Activated T-helper 1 cell treated with anti-CD3 and anti-CD28 coated beads, Interleukin-12 subunit alpha, Interleukin-12 subunit beta, Interleukin-2, Interleukin-4 antibody, amounts not matched to agents 30 ng/mL and 10 ng/mL and 1 ng/mL, durations not matched to agents 14 hours and 24 hours and 36 hours (primary cell): ENCODE measurements at places on chromosomes 6 and 20. TPM values are rescaled to one million over a fixed set of nuclear protein-coding genes. Genes with fewer than 3 reads are reported as not detected.

Gene MOXD1
- 0.27 and 0.29 TPM in 2 replicates for total RNA-seq

DNA sequence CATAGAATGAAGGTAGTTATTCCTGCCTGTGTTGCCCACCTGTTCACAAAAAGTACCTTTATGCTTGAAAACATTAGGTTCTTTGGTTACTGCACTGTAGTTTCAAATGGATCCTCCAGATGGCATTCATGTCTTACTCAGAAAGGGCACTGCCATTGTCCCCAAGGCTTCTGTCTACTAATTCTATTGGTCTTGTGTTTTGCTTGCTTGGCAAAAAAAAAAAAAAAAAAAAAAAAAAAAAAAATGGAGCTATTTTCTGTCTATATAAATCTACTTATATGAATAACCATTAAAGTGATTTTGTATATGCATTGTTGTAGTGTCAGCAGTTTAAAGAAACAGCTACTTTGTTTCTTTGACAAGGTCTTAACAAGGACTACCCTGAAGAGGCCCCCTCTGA, 12.7 kb upstream of the EFHC1 start:
- H3K4me1 ChIP-seq, result no peaks in the 10 kb centered on the region
- peaks cover 3% of the 10 kb centered on the region for H3K27me3 ChIP-seq
- no peak for DNase-seq
- peaks cover 5% of the 10 kb centered on the region for H3K36me3 ChIP-seq

DNA sequence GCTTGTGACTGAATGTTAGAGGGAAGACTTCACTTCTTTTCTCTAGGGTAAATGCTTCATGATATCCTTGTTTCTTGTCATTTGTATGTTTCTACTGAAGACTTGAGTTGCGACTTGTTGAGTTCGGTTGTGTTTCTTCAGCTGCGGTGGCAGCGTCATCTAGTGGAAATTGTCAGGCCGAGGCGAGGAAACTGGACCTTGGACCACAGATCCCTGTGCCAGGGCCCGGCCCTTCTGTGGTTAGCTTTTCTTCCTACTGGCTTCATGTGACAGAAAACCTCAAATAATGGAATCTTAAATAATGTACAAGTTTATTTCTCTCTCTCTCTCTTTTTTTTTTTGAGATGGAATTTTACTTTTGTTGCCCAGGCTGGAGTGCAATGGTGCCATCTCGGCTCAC, 12.4 kb downstream of the MTHFD1L start:
- no peak overlapping the region for H3K27ac ChIP-seq
- peaks cover 29% of the 10 kb centered on the region for H3K36me3 ChIP-seq
- H3K4me3 ChIP-seq, result no peak overlapping the region
- peaks cover 28% of the 10 kb centered on the region for H3K4me1 ChIP-seq
- DNase-seq, result no peak

DNA sequence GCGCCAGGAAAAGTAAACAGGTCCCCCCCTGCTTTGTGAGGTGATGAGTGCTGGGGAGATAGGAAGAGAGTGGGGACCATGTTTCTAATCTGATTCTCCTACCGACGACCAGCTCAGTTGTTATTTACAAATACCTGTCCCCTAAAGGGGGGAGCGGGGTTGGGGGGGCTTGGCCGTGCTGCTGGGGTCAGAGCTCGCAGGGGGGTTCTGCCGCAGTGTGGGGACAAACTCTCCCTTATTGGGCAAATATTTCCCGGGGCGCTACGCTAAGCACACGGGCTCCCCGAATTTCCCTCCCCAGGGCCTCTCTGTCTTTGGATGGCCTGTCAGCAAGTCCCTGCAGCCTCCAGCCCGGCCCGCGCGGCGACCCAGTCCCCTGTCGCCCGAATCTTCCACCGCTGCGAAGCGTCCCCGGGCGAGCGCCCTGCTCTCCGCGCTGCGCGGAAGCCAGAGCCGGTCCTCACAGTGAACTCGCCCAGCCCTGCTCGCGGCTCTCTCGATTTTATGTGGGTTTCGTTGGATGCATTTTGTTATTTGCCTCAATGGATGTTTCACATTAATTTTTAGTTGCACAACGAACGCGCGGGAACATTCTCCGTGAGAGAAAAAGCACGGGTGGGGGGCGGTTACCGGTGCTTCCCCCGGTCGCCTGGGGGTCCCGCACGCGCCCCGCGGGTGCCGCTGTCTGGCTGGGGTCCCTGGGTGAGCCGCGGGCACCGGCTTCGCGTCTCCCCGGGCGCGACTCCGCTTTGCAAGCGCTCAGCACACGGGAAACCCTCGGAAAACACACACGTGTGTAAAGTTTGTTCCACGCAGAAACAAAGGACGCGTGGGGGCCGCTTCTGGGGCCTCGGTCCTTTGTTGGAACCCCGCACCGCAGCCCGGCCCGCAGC, 1.5 kb upstream of the STX16 start:
- DNase-seq, result no peak
- H3K27me3 ChIP-seq, result peaks cover 3% of the 10 kb centered on the region
- H3K4me1 ChIP-seq, result peaks cover 16% of the 10 kb centered on the region
- H3K36me3 ChIP-seq, result peaks cover 14% of the 10 kb centered on the region
- peak overlapping the region; percentile 80 for H3K4me3 ChIP-seq

DNA sequence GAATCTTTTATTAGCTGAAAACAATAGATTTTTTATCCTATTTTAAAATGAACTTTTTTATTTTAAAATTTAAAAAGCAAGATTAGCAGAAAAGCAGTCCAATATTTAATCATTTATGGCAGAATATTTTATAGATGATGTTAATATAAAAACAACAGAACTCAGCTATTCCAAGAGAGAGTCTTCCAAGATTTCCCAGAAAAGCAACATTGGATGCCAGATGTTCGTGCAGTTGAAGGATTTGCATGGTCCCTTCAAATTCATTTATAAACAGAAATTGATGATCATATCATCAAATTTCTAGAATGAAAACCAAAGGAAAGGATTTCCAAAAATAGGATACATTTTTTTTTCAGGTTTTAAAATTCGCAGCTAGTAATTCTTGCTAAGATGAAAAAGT, 25.4 kb upstream of the CNKSR3 start:
- H3K36me3 ChIP-seq, result no peaks in the 10 kb centered on the region
- H3K4me1 ChIP-seq, result no peaks in the 10 kb centered on the region
- no peak overlapping the region for H3K4me3 ChIP-seq

Gene PTGIS
- total RNA-seq, result 40.6 and 43.6 TPM in 2 replicates

Gene CD109
- total RNA-seq, result 27.1 and 29.3 TPM in 2 replicates

GRCh38 chr6:148888856-148889255, 142.0 kb downstream of the UST start:
- H3K36me3 ChIP-seq, result no peaks in the 10 kb centered on the region
- DNase-seq, result no peak
- no peaks in the 10 kb centered on the region for H3K27me3 ChIP-seq

- peaks cover 7% of the 10 kb centered on the region for H3K4me1 ChIP-seq
- H3K27me3 ChIP-seq, result peaks cover 2% of the 10 kb centered on the region
- no peak overlapping the region for H3K4me3 ChIP-seq
- no peaks in the 10 kb centered on the region for H3K36me3 ChIP-seq
- no peak for DNase-seq
- no peak overlapping the region for H3K27ac ChIP-seq
Measured at GRCh38 chr6:89008001-89008814, 44.8 kb upstream of the RNGTT start.

Gene C6orf52
- total RNA-seq, result 3.6 and 6.0 TPM in 2 replicates
